ENCODE measurements at places on chromosomes 2 and 18.

- no peak for DNase-seq
Measured at GRCh38 chr18:35174093-35174731, 66.6 kb upstream of the ZNF397 start.

GRCh38 chr2:190627448-190628412 lies 21.2 kb upstream of the NAB1 start:
- DNase-seq, result peak; percentile 88

- peak; percentile 78 for DNase-seq
Measured at GRCh38 chr2:99644419-99644787, 154.6 kb upstream of the REV1 start.

GRCh38 chr18:78772360-78773302 lies 207.0 kb upstream of the SALL3 start:
- no peak for DNase-seq

DNA sequence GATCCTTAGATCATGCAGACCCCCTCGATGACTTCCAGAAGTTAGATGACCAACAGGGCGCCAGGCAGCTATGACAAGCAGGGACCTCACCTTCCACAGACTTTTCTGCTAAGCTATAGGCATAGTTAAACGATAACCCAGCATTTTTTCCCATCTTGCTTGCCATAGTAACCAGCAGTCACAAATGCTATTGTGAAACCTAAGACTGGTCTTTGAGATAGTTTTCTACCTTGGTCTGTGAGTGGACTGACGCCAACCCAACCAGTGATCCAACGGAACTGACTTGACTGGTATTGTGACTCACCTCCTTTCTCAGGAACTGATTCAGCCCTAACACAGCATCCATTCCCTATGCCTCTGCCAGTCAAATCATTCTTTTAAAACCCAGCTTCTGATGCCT lies 361.2 kb downstream of the LRRTM4 start:
- DNase-seq, result no peak

GRCh38 chr2:122999821-123000220 lies 1025.3 kb upstream of the CNTNAP5 start:
- no peak for DNase-seq

- peak; percentile 37 for DNase-seq
Measured at GRCh38 chr2:56185101-56185581, 1.4 kb downstream of the CCDC85A start.

- no peak for DNase-seq
Measured at GRCh38 chr18:2958819-2959298, 54.1 kb downstream of the LPIN2 start.

DNA sequence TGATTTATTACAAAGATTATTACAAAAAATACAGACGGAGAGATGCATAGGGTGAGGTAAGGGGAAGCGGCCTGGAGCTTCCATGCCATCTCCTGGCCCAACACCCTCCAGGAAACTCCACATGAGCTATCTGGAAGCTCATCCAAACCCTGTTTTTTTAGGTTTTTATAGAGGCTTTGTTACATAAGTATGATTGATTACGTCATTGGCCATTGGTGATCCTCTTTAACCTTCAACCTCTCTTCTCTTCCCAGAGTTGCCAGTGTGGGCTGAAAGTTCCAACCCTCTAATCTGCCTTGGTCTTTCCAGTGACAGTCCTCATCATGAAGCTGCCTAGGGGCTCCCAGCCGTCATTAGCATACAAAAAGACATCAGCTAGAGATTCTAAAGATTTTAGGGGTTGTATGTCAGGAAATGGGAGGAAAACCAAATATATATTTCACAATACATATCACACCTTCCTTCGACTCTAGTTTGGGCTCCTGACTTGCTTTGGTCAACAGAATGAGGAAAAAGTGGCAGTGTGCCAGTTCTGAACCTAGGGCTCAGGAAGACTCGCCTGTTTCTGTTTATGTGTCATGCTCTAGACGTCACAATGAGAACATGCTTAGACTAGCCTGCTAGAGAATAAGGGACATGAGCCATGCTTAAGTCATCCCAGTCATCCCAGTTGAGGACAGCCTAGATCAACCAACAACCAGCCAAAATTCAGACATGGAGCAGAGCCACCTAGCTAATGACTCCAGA lies 54.1 kb downstream of the ETAA1 start:
- DNase-seq, result no peak

- no peak for DNase-seq
Measured at GRCh38 chr18:22348521-22349316, 69.0 kb downstream of the CTAGE1 start.

DNA sequence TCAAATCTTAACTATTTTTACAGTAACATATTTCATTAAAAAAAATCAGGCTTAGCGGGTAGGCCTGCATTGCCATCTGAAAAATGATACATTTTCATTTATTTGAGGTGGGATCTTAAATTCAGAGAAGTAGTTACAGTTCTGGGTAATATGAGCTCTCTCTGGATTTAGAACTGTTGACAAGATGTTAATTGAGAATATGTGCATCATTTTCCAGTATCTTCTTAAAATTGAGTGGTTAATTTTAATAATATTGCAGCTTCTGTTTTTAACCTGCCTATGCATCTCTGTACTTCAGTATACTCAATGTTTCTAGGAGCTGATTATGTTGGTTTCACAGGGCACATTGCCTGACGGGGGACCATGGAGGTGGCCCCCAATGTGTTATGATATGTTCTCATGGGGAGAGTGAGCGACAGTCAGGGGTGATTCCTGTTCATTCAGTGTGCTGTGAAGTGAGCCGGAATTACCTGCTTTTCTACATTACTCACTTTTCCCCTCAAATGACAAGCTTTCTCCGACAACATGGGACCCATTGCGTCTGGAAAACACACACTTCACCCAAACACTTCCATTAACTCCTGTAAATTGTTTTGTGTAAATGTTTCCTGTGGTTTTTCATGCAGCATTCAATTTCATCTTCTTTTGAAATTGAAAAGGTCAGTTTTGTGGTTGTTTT lies 406.2 kb downstream of the MTX2 start:
- DNase-seq, result no peak

GRCh38 chr2:43024515-43025011 lies 201.8 kb downstream of the ZFP36L2 start:
- peak; percentile 37 for DNase-seq

Measured in G401 (cell line).